ENCODE measurements at places on chromosomes 1 and 21. TPM values are rescaled to one million over a fixed set of nuclear protein-coding genes. Genes with fewer than 3 reads are reported as not detected.

Gene FHAD1
- 0.26 TPM for total RNA-seq

Gene UBL4B
- total RNA-seq, result 0.51 TPM

Gene COL11A1
- total RNA-seq, result 46.7 TPM

Gene PCSK9
- 34.5 TPM for total RNA-seq

Measured in pericardium fibroblast (primary cell).